Pancreas (tissue), 10 donors: ENCODE measurements at places on chromosomes 3 and 15. TPM values are rescaled to one million over a fixed set of nuclear protein-coding genes. Genes with fewer than 3 reads are reported as not detected.
A peak's percentile ranks its signal among the peaks of the same experiment; 100 is the strongest.

GRCh38 chr3:128598884-128599664 is 51.5 kb downstream of the RPN1 start:
- no peaks in the 10 kb centered on the region for H3K27me3 ChIP-seq
- DNase-seq, result no peak
- H3K36me3 ChIP-seq, result no peaks in the 10 kb centered on the region
- no peak overlapping the region for H3K4me3 ChIP-seq
- no peak overlapping the region for H3K27ac ChIP-seq

DNA sequence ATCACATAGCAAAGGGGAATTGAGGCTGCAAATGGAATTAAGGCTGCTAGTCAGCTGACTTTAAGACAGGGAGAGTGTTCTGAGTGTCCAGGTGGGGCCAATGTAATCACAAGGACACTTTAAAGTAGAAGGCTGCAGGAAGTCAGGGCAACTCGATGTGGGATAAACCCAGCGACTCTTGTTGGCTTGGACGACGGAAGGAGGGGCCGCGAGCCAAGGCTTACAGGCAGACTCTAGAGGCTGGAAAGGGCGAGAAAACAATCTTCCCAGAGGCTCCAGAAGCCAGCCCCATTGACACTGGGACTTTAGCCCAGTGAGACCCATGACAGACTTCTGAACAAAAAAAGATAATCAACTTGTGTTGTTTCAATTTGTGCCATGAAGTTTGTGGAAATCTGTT is 12.9 kb upstream of the MUSTN1 start:
- no peaks in the 10 kb centered on the region for H3K36me3 ChIP-seq
- DNase-seq, result no peak
- H3K4me1 ChIP-seq, result no peaks in the 10 kb centered on the region
- H3K27ac ChIP-seq, result no peak overlapping the region

- no peaks in the 10 kb centered on the region for H3K27me3 ChIP-seq
- H3K4me3 ChIP-seq, result no peak overlapping the region
- no peaks in the 10 kb centered on the region for H3K36me3 ChIP-seq
These were observed 5.5 kb upstream of the PLXND1 start for GRCh38 chr3:129611812-129612533.

GRCh38 chr15:76398317-76399104 is 61.9 kb downstream of the ISL2 start:
- DNase-seq, result no peak
- H3K27me3 ChIP-seq, result no peaks in the 10 kb centered on the region
- H3K36me3 ChIP-seq, result no peaks in the 10 kb centered on the region
- H3K4me1 ChIP-seq, result no peaks in the 10 kb centered on the region

The C2CD4A gene
- total RNA-seq, result 16.1 TPM

DNA sequence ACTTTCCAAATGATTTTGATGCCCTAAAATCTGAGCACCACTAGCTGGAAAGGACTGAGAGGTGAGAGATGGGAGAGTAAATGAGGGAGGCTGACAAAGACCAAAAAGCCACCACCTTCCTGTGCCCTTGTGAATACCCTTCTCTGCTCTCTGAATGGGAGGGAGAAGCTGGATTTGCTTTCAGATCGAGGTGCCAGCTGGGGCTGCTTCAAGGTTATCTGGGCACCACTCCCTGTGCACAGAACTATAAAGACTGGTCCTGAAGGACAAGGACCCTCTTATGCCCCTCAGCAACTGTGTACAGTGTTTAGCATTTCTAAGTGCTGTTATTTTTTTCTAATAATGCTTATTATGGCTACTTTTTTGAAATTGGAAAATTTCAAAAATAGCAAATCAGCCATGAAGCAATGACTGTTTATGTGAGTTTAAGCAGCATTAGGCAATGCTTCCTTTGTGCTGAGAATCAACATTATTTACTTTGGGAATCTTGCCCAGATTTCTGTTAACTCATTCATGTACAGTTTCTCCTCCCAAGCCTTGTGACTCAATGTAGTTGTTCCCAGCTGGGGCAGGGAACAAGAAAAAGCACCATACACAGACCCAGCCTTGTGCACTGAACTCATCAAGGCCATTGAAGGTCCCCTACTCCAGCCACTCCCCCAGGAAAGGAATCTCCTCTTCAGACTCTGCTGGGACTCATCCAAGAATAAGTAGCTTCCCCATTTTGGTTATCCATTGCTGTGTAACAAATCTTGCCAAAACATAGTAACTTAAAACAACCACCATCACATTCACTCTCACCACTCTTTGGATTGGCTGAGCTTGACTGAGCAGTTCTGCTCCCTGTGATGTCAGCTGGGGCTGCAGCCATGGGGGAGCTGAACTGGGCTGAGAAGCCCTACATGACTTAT is 37.3 kb upstream of the CDV3 start:
- H3K27ac ChIP-seq, result peak overlapping the region; percentile 73
- H3K4me1 ChIP-seq, result peaks cover 10% of the 10 kb centered on the region
- no peaks in the 10 kb centered on the region for H3K27me3 ChIP-seq
- peak; percentile 54 for DNase-seq
- no peaks in the 10 kb centered on the region for H3K36me3 ChIP-seq
- H3K4me3 ChIP-seq, result no peak overlapping the region

DNA sequence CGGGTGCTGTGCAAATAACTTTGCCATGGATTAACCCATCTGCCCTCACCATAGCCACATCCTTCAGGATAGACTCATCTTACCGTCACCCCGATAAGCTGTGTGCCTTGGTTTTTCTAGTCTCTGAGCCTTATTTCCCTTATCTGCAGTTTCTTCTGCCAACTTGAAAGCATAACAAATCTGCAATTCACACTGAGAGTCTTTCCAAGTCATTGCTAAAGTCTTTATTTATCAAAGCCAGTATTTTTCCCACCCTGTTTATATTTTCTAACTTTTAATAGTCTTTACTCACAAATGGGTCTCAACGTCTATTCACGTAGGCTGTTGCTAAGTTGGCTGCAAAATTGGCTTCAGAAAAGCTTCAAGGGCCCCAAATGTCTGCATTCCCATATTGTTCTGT is 61.6 kb upstream of the SUCLG2 start:
- H3K4me3 ChIP-seq, result no peak overlapping the region
- H3K36me3 ChIP-seq, result no peaks in the 10 kb centered on the region
- H3K4me1 ChIP-seq, result no peaks in the 10 kb centered on the region
- H3K27ac ChIP-seq, result no peak overlapping the region

DNA sequence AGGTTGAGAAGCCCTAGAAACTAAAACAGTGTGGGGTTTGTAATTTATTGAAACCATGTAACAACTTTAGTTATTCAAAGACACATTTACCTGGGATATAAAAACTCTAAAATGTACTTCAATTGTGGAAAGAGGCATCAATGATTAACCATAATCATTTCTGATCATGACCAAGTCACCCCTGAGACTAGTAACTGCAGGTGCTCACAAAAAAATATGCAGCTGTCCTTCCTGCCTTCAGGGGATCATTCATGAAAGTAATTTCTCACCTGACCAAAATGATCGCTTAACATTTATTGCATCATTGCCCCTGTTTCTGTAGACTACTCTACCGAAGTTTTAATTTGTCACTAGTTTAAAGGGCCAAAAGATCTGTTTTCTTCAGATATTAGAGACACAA is 9.0 kb downstream of the ACP3 start:
- no peak for DNase-seq
- no peaks in the 10 kb centered on the region for H3K4me1 ChIP-seq
- no peaks in the 10 kb centered on the region for H3K27me3 ChIP-seq
- peak overlapping the region; percentile 12 for H3K27ac ChIP-seq
- H3K4me3 ChIP-seq, result no peak overlapping the region

GRCh38 chr15:69357773-69358771 is 56.1 kb upstream of the KIF23 start:
- no peaks in the 10 kb centered on the region for H3K27me3 ChIP-seq
- DNase-seq, result peak; percentile 37
- H3K27ac ChIP-seq, result peak overlapping the region; percentile 3
- no peaks in the 10 kb centered on the region for H3K36me3 ChIP-seq
- peaks cover 3% of the 10 kb centered on the region for H3K4me1 ChIP-seq

GRCh38 chr3:29775340-29775739 is 494.5 kb downstream of the RBMS3 start:
- no peaks in the 10 kb centered on the region for H3K4me1 ChIP-seq
- DNase-seq, result no peak
- H3K4me3 ChIP-seq, result no peak overlapping the region
- no peak overlapping the region for H3K27ac ChIP-seq
- no peaks in the 10 kb centered on the region for H3K36me3 ChIP-seq

DNA sequence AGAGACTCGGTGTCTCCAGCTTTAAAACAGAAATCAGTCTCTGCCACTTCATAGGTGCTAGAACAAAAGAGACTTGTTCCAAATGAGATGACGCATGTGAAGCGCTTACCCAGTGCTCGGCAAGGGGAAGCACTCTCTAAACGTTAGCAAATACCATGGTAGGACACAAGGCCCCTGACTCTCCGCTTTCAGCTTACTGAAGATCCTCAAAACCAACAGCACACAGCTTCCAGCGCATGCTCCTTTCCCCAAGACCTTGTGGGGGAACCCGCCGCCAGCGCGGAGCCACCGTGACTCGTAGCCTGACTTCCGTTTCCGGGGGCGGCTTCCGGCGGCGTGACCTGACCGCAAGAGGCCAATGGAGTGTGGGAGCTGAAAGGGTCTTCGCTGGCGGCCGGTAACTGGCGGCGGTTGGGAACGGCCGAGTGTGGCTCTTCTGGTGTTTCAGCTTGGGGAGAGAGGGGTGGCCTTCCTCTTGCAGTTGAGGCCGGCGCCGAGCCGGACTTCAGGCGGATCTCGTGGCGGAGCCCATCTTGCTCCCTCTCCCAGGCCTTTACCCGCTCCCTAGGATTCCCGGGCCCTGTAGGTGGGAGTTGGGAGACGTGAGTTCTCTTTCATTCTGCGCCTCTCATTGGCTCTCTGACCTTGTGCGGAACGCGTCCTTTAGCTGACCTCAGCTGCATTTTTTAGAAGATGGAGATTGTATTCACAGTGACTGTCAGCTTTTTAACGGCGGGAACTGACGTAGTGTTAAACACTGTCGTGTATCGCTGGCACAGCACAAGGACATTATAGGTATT is at the start of gene THUMPD3:
Gene THUMPD3, plus strand, starts transcription at position 324 of the 800 bp plus-strand sequence. CDS start 2,015 bp downstream, outside the sequence.
- H3K4me1 ChIP-seq, result peaks cover 8% of the 10 kb centered on the region
- no peaks in the 10 kb centered on the region for H3K27me3 ChIP-seq
- peak within 1 kb of the TSS; percentile 77 for H3K27ac ChIP-seq
- DNase-seq, result peak; percentile 94

The TGM5 gene
- total RNA-seq, result not detected

DNA sequence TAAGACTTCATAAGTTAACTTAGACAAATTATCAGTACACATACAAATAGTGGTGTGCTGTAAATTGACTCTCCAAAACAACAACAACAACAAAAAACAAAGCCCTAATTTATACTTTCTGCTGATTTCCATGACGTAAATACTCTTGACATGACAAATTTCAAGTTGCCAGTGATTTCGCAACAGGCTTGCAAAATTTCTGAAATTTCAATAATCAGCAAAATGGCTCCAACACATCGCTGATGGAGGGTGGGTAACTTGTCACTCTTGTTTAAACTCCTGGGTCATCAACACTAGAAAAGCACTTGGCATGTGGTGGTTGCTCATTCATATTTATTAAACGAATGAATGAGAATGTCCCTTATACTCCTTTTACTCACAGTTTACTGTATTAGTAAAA is 205.2 kb upstream of the SATB1 start:
- no peak for DNase-seq
- no peaks in the 10 kb centered on the region for H3K27me3 ChIP-seq
- no peak overlapping the region for H3K4me3 ChIP-seq
- H3K27ac ChIP-seq, result no peak overlapping the region
- no peaks in the 10 kb centered on the region for H3K4me1 ChIP-seq
